Right lobe of liver (tissue), 6 donors: ENCODE measurements at places on chromosomes 6 and 20. TPM values are rescaled to one million over a fixed set of nuclear protein-coding genes. Genes with fewer than 3 reads are reported as not detected.

DNA sequence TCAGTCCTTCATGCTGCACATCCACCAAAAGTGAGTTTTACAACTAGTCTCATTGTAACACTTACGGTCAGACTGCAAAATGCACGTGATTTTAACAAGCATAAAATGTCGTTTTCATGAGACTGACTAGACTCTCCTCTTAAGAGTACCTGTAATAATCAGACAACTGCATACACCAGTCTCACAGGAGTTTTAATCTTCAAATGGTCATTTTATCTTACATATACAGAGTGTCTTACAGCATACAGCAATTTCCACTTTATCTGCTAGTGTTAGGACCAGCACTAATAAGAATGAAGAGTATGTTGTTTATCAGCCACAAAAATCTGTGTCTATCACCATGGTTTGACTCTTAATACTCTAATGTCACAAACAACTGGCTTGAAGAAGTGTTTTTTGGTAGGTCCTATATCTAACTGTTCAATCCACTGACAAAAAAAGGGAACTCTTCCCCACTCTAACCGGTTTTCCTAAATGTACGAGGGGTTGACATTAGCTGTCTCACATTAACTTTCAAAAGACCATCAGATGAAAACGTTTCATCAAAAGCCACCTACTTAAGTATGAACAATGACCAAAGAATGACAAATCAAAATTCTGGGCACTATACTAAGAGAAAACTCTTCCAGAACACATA lies 1.5 kb upstream of the ASF1A start:
- no peaks in the 10 kb centered on the region for H3K27me3 ChIP-seq
- peak overlapping the region; percentile 92 for H3K27ac ChIP-seq
- peaks cover 5% of the 10 kb centered on the region for H3K4me1 ChIP-seq
- peak overlapping the region; percentile 83 for H3K4me3 ChIP-seq
- H3K36me3 ChIP-seq: no peaks in the 10 kb centered on the region

DNA sequence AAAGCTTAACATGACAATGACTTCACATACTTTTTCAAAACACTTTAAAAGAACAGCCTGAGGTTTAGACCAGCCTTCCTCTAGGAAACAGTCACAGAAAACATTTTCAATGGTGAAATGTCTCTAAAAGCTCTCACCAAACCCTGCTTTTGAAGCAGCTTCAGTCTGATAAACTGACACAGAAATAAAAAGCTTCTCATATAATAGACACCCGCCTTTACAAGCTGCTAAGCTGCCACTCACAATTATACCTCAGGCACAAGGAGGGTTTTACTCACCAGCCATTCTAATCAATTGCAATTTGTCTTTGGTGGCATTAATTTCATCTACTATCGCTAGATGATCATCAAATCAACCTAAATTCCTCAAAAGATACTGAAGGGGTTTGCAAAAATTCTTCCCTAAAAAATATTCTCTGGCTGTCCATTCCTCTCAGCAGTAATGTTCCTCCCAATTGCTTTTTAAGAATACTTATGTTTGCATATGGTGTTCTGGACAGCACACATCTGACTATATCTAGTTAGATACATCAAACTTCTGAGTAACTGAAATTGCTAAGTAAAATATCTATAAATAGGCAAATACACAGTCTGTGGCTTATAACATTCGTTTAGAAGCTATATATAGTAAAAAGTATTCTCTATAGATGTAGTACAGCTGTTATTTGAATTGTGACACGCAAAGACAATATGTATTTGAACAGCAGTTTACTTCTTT lies 29.4 kb downstream of the KIF13A start:
- H3K4me3 ChIP-seq: no peak overlapping the region
- H3K36me3 ChIP-seq: no peaks in the 10 kb centered on the region
- no peaks in the 10 kb centered on the region for H3K4me1 ChIP-seq
- no peak overlapping the region for H3K27ac ChIP-seq

DNA sequence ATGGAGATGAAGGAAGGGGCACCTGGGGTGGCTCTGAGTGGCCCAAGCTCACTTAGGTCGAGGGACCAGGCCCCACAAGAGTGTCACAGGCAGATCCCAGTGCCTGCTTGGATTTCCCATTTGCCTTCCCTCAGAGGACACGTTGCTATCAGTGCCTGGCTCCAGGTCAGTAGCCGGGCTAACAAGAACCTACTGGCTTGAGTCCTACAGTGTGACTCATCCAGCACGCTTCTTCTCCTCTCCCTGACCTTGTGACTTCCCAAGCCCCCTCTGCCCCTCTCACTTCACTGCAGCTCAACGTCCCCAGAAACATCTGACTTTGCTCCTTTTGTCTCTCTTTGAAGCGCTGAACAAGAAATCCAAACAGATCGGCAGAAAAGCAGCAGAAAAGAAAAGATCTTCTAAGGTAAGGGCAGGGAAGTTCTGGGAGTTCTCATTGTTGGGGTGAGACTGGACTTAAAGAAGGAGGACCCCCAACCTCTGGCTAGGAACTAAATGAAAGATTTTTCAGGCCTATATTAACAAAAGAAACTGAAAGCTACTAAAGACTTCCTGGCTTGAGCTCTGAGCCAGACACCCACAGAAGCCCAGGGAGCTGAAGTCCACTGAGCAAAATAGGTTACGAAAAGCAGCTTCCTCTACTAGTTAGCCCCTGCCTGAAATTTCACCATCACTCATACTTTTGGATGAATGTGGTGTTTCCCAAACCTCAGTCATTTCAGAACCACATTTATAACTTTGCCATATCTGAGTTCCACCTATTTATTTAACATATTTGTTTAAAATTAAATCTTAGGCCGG lies 21.5 kb downstream of the ASIP start:
- no peak overlapping the region for H3K4me3 ChIP-seq
- no peaks in the 10 kb centered on the region for H3K36me3 ChIP-seq
- DNase-seq: peak; percentile 65

GRCh38 chr6:137631323-137631722 lies 137.1 kb upstream of the OLIG3 start:
- H3K4me3 ChIP-seq: no peak overlapping the region
- H3K27ac ChIP-seq: no peak overlapping the region
- H3K4me1 ChIP-seq: no peaks in the 10 kb centered on the region
- no peak for DNase-seq

DNA sequence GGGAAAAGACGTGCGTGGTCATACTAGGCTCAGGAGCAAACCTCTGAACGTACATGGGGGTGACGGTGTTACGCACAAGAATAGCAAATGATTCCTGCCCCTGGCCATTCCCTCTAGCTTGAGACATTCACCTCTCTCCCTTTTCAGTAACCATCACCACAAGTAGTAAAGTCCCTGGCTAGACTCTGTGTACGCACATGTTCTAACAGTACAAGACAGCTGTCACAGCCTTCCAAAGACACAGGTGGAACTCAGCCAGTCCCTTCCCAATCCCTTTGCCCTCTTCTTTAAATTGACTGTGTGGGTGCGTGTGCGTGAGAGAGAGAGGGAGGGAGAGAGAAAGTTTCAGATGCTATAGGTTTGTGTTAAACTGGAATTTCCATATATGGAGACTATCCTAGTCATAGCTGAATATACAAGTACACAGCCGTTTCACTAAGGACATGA lies 67.3 kb downstream of the LY86 start:
- H3K27me3 ChIP-seq: no peaks in the 10 kb centered on the region
- no peaks in the 10 kb centered on the region for H3K36me3 ChIP-seq
- no peak overlapping the region for H3K27ac ChIP-seq
- DNase-seq: no peak
- H3K4me3 ChIP-seq: no peak overlapping the region

GRCh38 chr6:131958542-131959470 lies 7.6 kb upstream of the CCN2 start:
- no peak overlapping the region for H3K4me3 ChIP-seq
- H3K4me1 ChIP-seq: no peaks in the 10 kb centered on the region
- peak overlapping the region; percentile 41 for H3K27ac ChIP-seq
- peak; percentile 21 for DNase-seq
- no peaks in the 10 kb centered on the region for H3K36me3 ChIP-seq

GRCh38 chr6:117459204-117459944 lies 23.1 kb upstream of the DCBLD1 start:
- no peak overlapping the region for H3K4me3 ChIP-seq
- no peaks in the 10 kb centered on the region for H3K36me3 ChIP-seq
- H3K4me1 ChIP-seq: no peaks in the 10 kb centered on the region

Gene SLC22A16
- 0.44 TPM for total RNA-seq

Gene MATN4
- not detected for total RNA-seq

GRCh38 chr6:33428224-33428965 lies 8.5 kb downstream of the SYNGAP1 start:
- peak overlapping the region; percentile 18 for H3K27ac ChIP-seq
- DNase-seq: no peak
- no peaks in the 10 kb centered on the region for H3K4me1 ChIP-seq
- peak overlapping the region; percentile 46 for H3K4me3 ChIP-seq
- H3K36me3 ChIP-seq: no peaks in the 10 kb centered on the region

DNA sequence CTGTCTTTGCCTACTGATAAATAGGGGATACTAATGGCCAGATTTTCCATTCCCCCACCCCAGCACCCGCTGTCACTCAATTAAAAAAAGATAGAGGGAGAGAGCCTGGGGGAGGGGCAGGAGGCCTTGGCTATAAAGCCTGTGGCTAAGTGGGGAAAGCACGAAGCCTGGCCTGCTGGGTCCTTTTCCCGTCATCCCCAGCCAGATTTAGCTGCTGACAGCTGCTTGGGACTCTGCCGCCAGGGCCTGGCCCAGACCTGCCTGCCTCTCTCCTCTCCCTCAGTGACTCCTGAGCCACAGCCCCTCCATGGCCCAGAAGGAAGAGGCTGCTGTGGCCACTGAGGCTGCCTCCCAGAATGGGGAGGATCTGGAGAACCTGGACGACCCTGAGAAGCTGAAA lies at the start of gene APOBEC2:
APOBEC2 (plus strand) TSS at position 162 of the 400 bp plus-strand sequence; CDS start at position 308, 146 bp downstream.
- no peaks in the 10 kb centered on the region for H3K4me1 ChIP-seq
- H3K27me3 ChIP-seq: no peaks in the 10 kb centered on the region
- H3K27ac ChIP-seq: no peak within 1 kb of the TSS

Gene DZANK1
- total RNA-seq: 0.25 TPM

Gene LTA
- not detected for total RNA-seq

Gene FILIP1
- total RNA-seq: 1.5 TPM

DNA sequence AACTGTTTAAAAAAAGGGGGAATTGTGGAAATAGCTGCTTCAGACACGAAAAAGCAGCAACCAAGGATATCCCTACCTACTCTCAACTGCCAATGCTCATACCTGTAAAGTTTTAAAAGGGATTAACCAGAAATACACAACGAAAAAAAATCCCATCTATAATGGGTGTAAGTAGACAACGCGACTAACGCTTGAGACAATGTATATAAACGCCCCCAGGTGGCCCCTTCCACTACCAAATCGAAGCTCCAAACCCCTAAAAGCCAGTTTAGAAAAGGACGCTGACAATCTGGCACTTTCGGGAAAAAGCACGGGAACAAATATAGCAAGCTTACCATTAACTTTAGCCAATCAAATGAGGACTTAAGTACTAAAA lies 94.5 kb upstream of the BTN3A2 start:
- no peaks in the 10 kb centered on the region for H3K4me1 ChIP-seq
- H3K4me3 ChIP-seq: no peak overlapping the region
- H3K36me3 ChIP-seq: no peaks in the 10 kb centered on the region
- no peaks in the 10 kb centered on the region for H3K27me3 ChIP-seq
